ENCODE measurements at places on chromosomes 2 and 18. TPM values are rescaled to one million over a fixed set of nuclear protein-coding genes. Genes with fewer than 3 reads are reported as not detected.

DNA sequence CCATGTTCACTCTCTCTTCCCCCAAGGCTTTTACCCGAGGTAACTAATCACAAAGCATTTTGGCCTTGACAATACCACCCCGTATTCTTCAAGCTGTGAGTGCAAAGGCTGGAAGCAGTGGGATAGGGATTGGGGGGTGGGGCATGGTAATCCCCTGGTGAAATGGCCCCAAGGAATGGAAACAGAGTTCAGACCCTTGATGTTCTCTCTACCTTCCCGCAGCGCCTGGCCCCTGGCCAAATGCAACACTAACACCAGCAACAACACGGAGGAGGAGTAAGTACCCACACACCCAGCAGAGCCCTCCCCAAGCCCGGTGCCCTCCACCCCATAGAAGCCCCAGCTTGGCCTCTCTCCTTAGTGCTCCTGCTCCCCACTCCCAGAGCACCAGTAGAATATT lies 36.9 kb downstream of the CNGA3 start:
- no peaks in the 10 kb centered on the region for H3K27me3 ChIP-seq
- no peaks in the 10 kb centered on the region for H3K36me3 ChIP-seq
- no peak overlapping the region for H3K27ac ChIP-seq
- H3K4me1 ChIP-seq = peaks cover 14% of the 10 kb centered on the region

- H3K4me1 ChIP-seq = no peaks in the 10 kb centered on the region
- H3K27me3 ChIP-seq = peaks cover 5% of the 10 kb centered on the region
- no peak overlapping the region for H3K27ac ChIP-seq
- no peak overlapping the region for H3K4me3 ChIP-seq
- no peaks in the 10 kb centered on the region for H3K36me3 ChIP-seq
These were observed 59.4 kb upstream of the SH3RF3 start for GRCh38 chr2:109069331-109070194.

- H3K27ac ChIP-seq = peak overlapping the region; percentile 45
- peak; percentile 96 for DNase-seq
- no peaks in the 10 kb centered on the region for H3K27me3 ChIP-seq
- H3K4me1 ChIP-seq = peaks cover 36% of the 10 kb centered on the region
- H3K4me3 ChIP-seq = no peak overlapping the region
These were observed 278.0 kb downstream of the NEDD4L start for GRCh38 chr18:58321986-58322385.

DNA sequence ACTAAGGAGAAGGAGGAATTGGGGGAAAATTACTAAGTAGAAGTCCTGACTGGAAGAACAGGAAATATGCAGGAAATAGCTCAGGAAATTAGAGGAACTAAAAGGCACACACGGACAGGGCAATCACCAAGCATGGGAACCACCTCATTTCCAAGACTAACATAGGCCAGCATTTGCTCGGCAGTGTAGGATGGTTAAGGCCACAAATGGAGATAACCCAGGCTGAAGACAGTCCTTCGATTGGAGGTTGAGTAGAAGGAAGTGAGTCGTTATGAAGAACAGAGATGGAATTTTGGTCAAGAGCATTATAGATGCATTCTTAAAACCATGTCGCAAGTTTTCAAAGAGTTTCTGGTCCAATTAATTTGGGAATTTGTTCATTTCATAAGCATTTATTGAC lies 401.4 kb downstream of the ALK start:
- no peak for DNase-seq
- H3K4me1 ChIP-seq = no peaks in the 10 kb centered on the region
- no peaks in the 10 kb centered on the region for H3K36me3 ChIP-seq
- no peak overlapping the region for H3K4me3 ChIP-seq
- H3K27ac ChIP-seq = no peak overlapping the region
- no peaks in the 10 kb centered on the region for H3K27me3 ChIP-seq

GRCh38 chr2:179237209-179237946 lies 27.3 kb downstream of the SESTD1 start:
- peak; percentile 41 for DNase-seq
- H3K27ac ChIP-seq = no peak overlapping the region
- H3K4me1 ChIP-seq = no peaks in the 10 kb centered on the region

- H3K36me3 ChIP-seq = no peaks in the 10 kb centered on the region
- no peak overlapping the region for H3K27ac ChIP-seq
- no peaks in the 10 kb centered on the region for H3K4me1 ChIP-seq
- no peak overlapping the region for H3K4me3 ChIP-seq
- peak; percentile 71 for DNase-seq
These were observed 25.9 kb downstream of the GCG start for GRCh38 chr2:162126111-162126519.

DNA sequence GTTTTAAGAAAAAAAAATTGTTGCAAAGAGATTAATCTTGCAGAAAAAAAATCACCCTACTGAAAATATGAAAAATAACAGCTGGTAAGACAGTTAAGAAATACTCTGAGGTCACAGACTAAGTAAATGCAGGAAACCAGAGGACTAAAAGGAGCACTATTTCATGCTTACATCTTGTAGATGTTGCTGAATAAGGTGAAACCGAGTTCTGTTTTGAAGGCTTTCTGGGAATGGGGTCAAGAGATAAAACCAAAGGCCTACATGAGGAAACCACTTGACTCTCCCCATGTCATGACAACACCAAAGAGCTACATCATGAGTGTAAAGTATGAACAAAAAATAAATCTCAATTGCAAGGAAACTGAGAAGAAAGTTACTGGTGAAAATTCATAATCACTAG lies 197.6 kb downstream of the LRP1B start:
- H3K4me3 ChIP-seq = no peak overlapping the region
- no peaks in the 10 kb centered on the region for H3K36me3 ChIP-seq
- H3K27ac ChIP-seq = no peak overlapping the region

- no peaks in the 10 kb centered on the region for H3K36me3 ChIP-seq
- DNase-seq = no peak
- no peak overlapping the region for H3K4me3 ChIP-seq
- no peak overlapping the region for H3K27ac ChIP-seq
- no peaks in the 10 kb centered on the region for H3K4me1 ChIP-seq
- H3K27me3 ChIP-seq = peaks cover 4% of the 10 kb centered on the region
These were observed 10.8 kb upstream of the AMER3 start for GRCh38 chr2:130744287-130745117.

The APCDD1 gene
- 8.3 TPM for polyA plus RNA-seq

DNA sequence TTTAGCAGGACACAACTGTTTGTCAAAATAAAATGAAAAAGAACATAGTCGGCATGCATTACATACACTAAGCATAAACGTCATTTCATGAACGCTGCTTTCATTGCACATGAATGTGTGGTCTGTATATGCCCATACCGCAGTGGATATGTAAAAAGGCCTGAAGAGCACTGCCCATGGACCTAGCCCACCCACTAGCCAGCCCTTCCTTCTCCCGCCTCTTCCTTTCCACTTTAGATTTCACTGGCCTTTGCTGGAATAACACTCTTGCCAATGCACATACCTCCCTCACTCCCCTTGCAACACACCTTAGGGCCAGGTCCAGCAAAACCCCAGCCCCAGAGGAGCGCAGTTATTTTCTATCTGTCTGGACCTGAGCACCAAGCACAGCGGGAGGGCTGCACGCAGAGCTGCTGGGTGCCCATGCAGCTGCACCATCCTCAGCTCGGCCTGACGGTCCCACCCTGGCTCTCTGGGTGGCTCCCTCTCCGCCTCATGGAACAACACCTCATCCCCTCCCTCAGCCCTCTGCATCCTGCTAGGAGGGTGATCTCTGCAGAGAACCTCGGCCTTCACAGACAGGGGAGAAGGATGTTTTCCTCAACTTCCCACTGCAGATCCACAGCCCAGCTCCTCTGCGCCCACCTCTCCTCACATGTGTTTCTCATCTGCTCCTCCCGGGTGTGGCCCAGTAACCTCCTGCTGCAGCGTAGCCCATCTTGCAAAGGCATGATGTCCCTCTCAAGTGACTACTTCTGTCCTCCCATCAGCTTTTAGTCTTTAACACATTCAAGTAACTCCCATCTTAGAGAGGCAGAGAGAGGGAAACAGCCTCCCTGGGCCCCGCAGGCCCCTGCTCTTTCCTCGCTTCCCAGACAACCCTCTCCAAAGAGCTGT lies 72.7 kb downstream of the FBXO15 start:
- no peak overlapping the region for H3K27ac ChIP-seq
- H3K27me3 ChIP-seq = no peaks in the 10 kb centered on the region
- DNase-seq = no peak

DNA sequence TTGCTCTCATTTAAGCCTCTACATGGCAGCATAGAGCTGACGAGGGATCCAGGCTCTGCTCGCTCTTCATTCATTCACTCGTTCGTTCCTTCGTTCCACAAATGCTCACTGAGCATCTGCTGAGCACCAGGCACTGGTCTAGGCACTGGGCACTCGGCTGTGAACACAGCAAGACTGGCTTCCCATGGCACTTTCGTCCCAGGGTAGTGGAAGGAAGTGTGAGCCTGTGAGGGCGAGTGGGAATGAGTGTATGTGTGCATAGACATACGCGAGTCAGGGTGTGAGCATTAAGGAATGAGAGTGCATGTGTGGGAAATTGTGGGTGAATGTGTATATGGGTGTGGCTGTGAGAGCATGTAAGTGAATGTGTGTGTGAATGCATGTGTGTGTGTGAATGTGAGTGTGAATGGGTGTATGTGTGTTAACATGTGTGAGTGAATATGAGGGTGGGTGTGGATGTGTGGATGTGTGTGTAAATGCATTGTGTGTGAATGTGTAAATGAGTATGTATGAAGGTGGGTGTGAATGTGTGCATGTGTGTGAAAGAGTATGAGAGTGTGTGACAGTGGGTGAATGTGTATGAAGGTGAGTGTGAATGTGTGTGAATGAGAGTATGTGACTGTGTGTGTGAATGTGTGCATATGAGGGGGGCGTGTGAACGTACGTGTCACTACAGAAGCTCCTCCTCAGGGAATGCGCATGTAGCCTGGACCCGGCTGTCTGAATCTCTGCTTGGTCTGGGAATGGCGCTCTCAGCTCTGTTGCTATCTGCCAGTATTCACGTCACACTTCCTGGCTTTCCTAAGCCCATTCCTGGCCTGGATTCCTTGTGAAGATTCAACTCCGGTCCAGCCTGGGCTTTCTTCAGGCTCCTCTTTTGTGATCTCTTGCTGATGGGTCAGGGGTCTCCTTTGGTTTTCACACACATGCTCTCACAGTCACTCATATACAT lies 28.8 kb downstream of the SNORC start:
- H3K27me3 ChIP-seq = peaks cover 12% of the 10 kb centered on the region
- H3K27ac ChIP-seq = no peak overlapping the region
- DNase-seq = peak; percentile 79
- H3K4me1 ChIP-seq = no peaks in the 10 kb centered on the region

DNA sequence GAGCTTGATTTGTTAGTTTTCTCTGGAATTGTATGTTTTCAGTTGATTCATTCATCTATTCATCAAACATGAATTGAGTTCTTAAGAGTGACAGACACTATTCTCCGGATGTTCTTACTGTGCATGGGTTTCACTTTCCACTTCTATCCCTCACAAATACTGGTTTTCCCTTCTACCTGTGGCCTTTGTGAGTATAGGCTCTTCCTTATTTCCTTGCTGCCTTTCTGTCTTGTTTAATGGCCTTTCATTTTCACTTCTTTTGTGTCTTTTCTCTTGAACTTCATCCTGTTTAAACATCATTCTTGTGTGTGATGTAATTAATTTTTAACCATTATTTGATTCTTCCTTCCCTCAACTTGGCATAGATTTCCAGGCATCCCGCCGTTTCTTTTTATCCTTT lies 90.7 kb downstream of the CRIM1 start:
- no peak overlapping the region for H3K27ac ChIP-seq
- no peaks in the 10 kb centered on the region for H3K27me3 ChIP-seq
- H3K4me1 ChIP-seq = peaks cover 10% of the 10 kb centered on the region
- no peak for DNase-seq
- no peak overlapping the region for H3K4me3 ChIP-seq
- peaks cover 7% of the 10 kb centered on the region for H3K36me3 ChIP-seq
